ENCODE measurements at places on chromosomes 5 and 9. TPM values are rescaled to one million over a fixed set of nuclear protein-coding genes. Genes with fewer than 3 reads are reported as not detected.

DNA sequence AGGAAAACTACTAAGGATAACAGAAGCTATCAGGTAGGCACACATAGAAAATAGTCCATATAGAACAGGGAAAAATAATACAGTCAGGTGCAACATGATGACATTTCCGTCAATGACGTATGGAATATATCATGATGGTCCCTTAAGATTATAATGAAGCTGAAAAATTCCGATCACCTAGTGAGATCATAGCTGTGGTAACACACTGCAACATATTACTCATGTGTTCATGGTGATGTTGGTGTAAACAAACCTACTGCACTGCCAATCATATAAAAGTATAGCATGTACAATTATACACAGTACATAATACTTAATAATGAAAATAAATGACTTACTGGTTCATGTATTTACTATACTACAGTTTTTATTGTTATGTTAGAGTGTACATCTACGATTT is 60.0 kb downstream of the MEGF9 start:
- DNase-seq: no peak

- DNase-seq: no peak
Observed at GRCh38 chr9:79201636-79202035, 370.1 kb upstream of the TLE4 start.

DNA sequence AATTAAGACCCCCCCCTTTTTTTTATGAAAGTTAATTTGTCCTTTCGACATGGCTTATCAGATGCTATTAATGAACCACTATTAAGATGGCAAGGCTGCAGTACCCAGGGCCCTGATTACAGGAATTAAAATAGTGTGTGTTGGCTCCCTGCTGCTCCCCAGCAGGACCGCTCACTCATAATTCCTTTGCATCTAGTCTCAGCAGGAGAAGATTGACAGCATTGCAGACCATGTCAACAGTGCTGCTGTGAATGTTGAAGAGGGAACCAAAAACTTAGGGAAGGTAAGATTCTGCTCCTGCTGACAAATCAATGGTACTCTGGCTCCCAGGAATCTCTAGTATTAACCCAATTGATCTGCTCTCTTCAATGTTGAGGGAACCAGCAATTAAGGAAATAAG is 61.0 kb downstream of the STX17 start:
- no peak for DNase-seq

- no peak for DNase-seq
Observed at GRCh38 chr9:108282872-108283271, 572.9 kb downstream of the ACTL7B start.

DNA sequence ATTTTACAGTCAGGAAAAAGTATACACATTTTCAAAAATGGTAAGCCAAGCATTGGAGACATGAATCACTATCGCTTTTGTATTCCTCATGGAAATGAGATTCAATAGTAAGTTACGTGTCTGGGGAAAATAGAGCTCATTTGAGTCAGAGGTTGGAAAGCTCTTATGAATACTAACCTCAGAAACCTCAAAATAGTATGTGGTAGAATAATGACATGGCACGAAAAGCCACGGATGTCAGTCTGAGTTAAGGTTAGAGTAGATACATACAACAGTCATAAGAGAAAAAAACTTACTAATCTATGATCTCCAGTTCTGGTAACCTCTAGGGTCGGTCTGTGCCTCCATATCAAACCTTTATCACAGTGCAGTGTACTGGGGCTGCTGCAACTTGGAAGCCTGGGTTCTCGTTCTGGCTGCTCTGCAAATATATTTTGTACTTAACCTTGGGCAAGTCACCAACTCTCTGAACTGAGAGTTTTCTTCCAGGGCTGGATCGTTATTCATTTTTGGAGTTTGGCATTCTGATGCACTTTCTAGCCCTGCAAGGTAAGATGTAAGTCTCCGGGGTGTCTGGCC is 31.8 kb downstream of the MAP1B start:
- DNase-seq: no peak

GRCh38 chr5:142935014-142935413 is 164.8 kb downstream of the ARHGAP26 start:
- no peak for DNase-seq

The PCDHGB4 gene
- total RNA-seq: 5.3 TPM

Data from mucosa of descending colon (tissue), 3 donors.